ENCODE measurements at places on chromosomes 5 and 9.

- DNase-seq = no peak
These were observed 46.1 kb upstream of the IL7R start for GRCh38 chr5:35810601-35811000.

GRCh38 chr5:69368458-69369339 lies 621 bp downstream of the AK6 start:
- no peak for DNase-seq

DNA sequence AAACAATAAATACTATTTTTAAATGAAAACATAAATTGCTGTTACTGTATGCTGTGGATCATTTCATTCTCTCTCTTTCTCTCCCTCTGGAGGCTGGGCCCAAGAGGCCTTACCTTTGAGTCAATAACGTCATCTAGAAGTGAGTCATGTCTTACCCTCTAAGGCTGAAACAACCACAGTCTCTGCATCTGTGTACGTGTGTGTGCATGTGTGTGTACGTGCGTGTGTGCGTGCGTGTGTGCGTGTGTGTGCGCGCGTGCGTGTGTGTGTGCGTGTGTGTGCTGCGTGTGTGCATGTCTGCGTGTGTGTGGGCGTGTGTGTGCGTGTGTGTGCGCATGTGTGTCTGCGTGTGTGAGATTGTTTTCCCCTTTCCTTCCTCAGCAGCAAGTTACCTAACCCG lies 13.6 kb upstream of the IL17B start:
- no peak for DNase-seq

- no peak for DNase-seq
These were observed 349.8 kb upstream of the KLF4 start for GRCh38 chr9:107839371-107839770.

DNA sequence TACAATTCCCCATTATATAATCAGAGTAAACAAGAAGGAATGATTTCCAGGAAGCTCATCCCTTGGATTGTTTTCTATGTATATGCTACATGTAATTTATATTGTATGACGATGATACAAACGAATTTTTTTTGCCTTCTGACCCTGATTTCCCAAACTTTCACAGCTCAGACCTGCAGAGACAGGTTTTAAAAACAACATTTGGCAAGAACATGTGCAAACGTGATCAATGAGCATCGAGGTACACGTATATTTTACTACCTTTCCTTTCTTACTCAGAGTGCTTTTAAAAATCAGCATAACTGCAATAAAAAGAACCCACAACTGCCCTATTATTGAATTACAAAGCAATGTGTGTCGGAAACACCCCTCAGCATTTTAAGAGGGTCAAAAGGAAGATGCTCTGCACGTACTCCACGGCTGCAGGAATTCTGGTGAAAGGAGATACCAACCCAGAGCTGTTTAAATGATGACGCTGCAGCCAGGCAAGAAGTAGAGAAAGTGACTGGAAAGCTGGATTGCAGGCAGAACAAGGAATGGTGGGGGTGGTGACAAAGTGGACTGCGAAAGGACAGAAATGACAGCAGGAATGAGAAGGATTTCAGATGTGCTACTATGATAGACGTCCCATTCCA lies 533.5 kb downstream of the RAB3C start:
- no peak for DNase-seq

- no peak for DNase-seq
These were observed 245.3 kb downstream of the BNC2 start for GRCh38 chr9:16625161-16625631.

GRCh38 chr9:70076678-70077077 lies 33.0 kb downstream of the MAMDC2 start:
- no peak for DNase-seq

DNA sequence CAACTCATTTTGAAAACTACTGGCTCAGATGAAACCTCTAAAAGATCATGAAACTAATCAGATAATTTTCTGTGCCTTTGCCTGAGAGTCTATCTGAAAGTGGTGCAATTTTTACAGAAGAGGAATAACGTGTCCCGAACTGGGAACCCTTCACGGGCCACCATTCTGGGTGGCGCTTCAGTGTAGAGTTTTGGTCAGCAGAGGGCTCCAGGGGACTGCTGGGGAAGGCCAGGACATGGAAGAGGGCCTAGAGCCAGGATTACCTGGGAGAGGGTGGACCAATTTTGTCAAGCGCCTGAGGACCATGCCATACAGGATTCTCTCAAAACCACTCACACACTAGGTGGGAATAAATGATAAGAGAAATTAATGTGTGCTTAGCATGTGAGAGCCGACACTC lies 49.7 kb upstream of the PLEKHG4B start:
- DNase-seq = no peak

- no peak for DNase-seq
These were observed 111.3 kb downstream of the EGFLAM start for GRCh38 chr5:38369692-38370091.

GRCh38 chr5:74241751-74242140 lies 398.8 kb downstream of the ENC1 start:
- no peak for DNase-seq

DNA sequence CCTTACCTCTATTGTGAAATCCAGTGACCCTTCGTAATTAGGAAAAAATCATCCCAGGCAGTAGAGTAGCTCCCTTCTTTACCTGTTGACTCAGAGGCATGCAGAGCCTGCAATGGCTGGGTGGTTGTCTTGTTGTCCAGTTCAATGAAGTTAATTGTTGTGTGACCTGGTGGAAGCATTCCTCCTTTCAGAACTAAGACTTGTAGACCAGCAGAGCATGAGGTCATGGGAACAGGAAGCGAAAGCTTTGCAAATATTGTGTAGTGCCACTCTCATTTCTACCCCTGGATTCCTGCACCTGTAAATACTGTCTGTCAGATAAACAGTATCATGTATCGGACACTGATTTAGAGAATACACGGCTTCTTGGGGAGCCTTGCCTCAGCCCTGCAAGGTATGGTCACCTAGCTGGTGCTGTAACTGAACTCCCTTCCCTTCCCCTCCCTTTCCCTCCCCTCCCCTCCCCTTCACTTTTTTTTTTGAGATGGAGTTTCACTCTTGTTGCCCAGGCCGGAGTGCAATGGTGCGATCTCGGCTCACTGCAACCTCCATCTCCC lies 5.7 kb upstream of the PRXL2C start:
- no peak for DNase-seq
